Heart right ventricle (tissue), 16 donors: ENCODE measurements at places on chromosomes 5 and 9. TPM values are rescaled to one million over a fixed set of nuclear protein-coding genes. Genes with fewer than 3 reads are reported as not detected.

Gene TMEM8B
- total RNA-seq: 17.2 TPM

GRCh38 chr5:33494466-33494865 is 53.7 kb downstream of the TARS1 start:
- H3K36me3 ChIP-seq: no peaks in the 10 kb centered on the region
- H3K27me3 ChIP-seq: no peaks in the 10 kb centered on the region
- no peak overlapping the region for H3K27ac ChIP-seq

GRCh38 chr5:39547553-39548154 is 122.9 kb upstream of the DAB2 start:
- DNase-seq: peak; percentile 87
- H3K27ac ChIP-seq: peak overlapping the region; percentile 2
- no peaks in the 10 kb centered on the region for H3K27me3 ChIP-seq
- peak overlapping the region; percentile 5 for H3K4me3 ChIP-seq
- no peaks in the 10 kb centered on the region for H3K36me3 ChIP-seq

DNA sequence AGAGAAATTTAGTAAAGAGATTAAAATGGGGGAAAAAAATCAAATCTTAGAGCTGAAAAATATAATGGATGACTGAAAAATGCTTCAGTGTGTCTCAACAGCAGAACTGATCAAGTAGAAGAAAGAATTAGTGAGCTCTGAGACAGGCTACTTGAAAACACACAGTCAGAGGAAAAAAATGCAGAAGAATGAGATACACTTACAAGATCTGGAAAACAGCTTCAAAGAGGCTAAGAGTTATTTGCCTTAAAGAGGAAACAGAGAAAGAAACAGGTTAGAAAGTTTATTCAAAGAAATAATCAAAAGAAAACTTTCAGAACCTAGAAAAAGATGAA is 70.5 kb upstream of the OR2K2 start:
- H3K4me1 ChIP-seq: no peaks in the 10 kb centered on the region
- H3K36me3 ChIP-seq: no peaks in the 10 kb centered on the region
- no peaks in the 10 kb centered on the region for H3K27me3 ChIP-seq
- H3K27ac ChIP-seq: no peak overlapping the region

Gene C5orf34
- total RNA-seq: 0.76 TPM

- H3K36me3 ChIP-seq: no peaks in the 10 kb centered on the region
- H3K27ac ChIP-seq: no peak overlapping the region
- peaks cover 26% of the 10 kb centered on the region for H3K4me1 ChIP-seq
- H3K27me3 ChIP-seq: no peaks in the 10 kb centered on the region
- DNase-seq: no peak
- peak overlapping the region; percentile 87 for H3K4me3 ChIP-seq
These were observed 3.8 kb downstream of the GAS1 start for GRCh38 chr9:86943201-86944113.

Gene FAM169A
- 7.1 TPM for total RNA-seq

- H3K27ac ChIP-seq: no peak overlapping the region
- DNase-seq: no peak
These were observed 24.6 kb upstream of the KIF2A start for GRCh38 chr5:62281411-62281810.

Gene SLC36A3
- not detected for total RNA-seq

- no peak overlapping the region for H3K27ac ChIP-seq
- no peak overlapping the region for H3K4me3 ChIP-seq
- H3K36me3 ChIP-seq: no peaks in the 10 kb centered on the region
- no peaks in the 10 kb centered on the region for H3K27me3 ChIP-seq
- no peak for DNase-seq
These were observed 59.7 kb downstream of the ERBIN start for GRCh38 chr5:65986050-65986451.
